ENCODE measurements at places on chromosomes 7 and 10.

DNA sequence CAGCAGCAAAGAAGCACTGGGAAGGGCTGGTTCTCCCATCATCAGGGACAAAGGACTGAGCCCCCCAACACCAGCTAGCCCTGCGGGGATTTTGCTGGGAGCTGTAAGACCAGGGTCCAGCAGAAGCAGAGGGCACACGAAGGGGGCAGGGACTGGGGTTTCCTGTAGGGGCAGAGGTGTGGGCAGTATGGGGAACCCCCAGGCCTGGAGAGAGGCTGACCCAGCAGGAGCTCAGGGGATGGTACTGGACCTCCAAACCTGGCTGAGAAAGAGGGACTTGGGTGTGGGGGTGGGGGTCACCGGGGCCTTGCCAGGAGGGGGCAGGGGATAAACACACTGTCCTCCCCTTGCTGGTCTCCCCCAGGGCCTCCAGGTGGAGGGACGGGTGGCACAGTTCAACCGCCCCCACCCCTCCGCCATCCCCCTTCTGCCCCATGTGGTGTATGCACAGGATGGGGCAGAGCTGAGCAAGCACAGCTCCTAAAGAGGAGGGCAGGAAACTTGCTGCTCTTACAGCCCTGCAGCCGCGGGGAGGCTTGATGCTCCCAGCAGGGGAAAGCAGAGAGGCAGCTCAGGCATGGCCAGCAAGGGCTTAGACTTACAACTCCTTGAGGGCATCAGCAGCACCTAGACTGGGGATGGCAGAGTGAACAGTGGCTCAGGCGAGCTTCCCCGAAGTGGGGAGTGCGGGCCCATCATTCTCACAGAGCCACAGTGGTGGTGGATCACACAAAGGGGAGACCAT is 12.4 kb upstream of the RET start:
- DNase-seq = no peak

DNA sequence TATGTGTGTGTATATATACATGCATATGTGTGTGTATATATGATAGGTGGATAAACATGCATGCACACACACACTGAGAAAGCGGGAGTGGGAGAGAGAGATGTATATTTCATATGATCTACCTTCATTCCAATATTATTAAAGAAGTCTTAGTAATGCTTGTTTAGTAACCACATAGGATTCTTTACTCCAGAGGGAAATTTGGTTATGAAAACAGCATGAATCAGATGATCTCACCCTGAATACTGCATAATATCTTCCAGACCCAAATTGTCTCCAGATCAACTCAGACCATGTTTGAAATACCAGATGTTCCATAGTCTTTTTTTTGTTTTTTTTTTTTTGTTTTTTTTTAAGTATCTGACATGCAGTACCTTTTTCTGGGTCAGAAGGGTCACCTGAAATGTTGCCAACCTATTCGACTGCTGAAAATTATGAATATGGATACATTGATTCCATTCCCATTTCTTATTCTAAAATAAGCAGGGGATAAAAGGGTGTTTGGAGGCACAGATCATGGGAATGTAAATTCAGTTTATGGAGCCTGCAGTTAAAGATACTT is 17.4 kb downstream of the TES start:
- no peak for DNase-seq

DNA sequence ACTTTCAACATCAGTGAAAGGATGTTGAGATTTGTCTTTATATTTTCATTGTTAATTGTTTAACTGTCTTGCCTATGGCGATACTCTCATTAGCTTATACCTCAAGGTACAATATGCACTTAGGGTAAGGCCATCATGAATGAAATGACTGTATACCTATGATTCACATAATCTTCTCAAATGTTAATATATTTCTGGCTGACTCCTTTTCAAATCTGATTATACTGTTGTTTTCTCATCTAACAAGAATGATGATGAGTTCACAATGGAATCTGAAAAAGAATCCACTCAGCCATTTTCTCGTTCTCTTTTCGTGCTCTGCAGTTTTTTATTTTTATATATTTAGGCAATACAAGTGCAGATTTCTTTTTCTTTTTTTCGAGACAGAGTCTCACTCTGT is 159.1 kb downstream of the ARHGAP12 start:
- no peak for DNase-seq

DNA sequence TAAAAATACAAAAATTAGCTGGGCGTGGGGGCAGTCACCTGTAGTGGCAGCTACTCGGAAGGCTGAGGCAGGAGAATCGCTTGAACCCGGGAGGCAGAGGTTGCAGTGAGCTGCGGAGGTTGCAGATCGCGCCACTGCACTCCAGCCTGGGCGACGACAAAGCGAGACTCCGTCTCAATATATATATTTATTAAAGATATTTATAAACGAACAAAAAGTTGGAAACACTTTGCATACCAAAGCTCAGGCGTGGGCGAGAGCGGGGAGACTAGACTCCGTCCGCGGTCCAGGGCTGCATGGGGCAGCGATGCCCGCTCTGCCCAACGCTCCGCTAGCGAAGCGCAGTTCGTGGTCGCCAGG is 7.9 kb upstream of the CRYGN start:
- no peak for DNase-seq

DNA sequence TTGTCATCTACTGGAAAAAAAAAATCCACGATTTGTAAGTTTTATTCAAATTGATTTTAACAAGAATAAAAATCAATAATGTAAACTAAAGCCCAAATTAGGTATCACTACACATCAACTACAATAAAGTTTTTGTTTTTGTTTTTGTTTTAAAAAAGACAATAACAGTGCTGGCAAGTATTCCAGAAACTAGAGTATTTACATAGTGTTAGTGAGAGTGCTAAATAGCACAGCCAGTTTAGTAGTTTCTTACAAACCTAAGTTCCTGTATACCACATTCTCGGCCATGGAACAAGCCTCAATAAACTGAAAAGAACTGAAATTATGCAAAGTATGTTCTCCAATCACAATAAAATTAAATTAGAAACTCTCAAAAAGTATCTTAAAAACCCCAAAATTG is 8.1 kb downstream of the ARHGAP12 start:
- DNase-seq = no peak

- no peak for DNase-seq
These were observed 31.9 kb downstream of the A1CF start for GRCh38 chr10:50853557-50853956.

DNA sequence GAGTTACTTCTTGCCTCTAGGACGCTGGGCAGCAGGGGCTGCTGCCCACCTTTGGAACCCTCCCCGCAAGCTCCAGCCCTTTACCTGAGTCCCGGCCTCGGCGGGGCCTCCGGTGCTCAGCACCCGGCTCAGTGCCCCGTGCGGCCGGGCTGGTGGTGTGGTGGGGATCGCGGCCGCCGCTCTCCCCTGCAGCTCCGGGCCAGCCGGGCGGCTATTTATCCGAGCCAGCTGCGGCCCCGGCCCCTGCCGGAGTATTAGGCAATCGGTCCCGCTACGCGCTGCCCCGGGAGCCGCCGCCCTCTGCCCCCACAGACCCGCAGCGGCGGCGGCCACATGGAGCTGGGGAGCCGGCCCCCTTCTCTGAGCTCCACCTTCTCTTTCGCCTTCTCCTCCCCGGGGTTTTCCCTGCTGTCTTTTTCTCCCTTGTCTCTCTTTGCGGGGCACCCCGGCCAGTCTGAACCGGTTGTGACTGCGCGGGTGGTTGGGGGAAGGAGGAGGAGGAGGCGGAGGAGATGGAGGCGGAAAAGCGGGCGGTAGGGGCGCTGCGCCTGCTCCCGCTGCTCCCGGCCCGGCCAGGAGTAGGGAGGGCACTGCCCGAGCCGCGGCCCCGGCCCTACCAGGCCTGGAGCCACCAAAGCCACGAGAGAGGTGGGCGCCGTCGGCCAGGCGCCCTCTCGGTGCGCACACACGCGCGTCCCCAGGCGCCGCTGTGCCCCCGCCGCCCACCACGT is at the start of gene SLC16A9:
Gene SLC16A9 (minus strand): TSS at position 456 of the 731 bp plus-strand sequence. CDS start 25,559 bp downstream, outside the sequence.
- no peak for DNase-seq

GRCh38 chr7:107937531-107937930 is 46.5 kb downstream of the DLD start:
- no peak for DNase-seq

DNA sequence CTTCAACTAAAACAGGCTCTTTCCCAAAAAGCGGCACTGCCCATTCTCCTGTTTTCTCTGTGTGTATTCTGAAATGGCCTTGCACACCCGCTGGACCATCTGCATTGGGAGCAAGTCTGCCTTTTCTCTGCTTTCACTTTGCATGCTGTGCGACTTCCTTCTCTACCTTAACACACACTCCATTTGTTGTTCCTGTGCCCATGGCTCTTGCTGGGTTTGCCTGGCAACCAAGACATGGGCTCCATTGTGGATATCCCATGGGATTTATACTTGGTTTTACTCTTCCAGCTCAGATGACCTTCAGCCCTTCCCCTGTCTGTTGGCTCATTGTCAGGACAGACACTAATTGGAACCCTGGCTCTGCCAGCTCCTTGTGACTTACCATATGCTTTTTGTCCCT is 465.3 kb downstream of the REEP3 start:
- DNase-seq = no peak

GRCh38 chr7:152866791-152867501 is 107.4 kb downstream of the ACTR3B start:
- no peak for DNase-seq

GRCh38 chr10:103467406-103467805 is 8.7 kb upstream of the CALHM1 start:
- no peak for DNase-seq

DNA sequence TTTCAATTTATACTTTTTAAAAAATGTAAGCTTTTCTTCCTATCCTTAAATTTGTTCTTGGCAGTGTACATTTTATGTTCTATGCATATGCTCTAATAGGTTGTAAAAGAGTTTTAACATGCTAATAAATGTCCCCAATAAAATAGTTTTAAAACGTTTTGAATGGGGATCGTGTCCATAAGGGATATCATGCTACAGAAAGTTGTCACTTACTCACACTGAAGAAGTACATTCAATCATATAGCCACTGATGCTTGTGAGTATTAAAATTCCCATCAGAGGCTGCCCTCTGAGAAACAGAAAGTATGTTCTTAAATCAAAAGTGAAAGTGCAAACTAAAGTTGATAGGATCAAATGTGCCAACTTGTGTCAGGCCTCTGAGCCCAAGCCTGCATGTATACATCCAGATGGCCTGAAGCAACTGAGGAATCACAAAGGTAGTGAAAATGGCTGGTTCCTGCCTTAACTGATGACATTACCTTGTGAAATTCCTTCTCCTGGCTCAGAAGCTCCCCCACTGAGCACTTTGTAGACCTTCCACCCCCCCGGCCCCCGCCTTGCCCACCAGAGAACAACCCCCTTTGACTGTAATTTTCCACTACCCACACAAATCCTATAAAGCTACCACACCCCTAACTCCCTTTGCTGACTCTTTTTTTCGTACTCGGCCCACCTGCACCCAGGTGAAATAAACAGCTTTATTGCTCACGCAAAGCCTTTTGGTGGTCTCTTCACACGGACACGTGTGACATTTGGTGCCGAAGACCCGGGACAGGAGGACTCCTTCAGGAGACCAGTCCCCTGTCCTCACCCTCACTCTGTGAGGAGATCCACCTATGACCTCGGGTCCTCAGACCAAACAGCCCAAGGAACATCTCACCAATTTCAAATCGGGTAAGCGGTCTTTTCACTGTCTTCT is 877 bp upstream of the NOD1 start:
- DNase-seq = no peak

- DNase-seq = no peak
These were observed 26.4 kb downstream of the C10orf71 start for GRCh38 chr10:49325131-49325915.

DNA sequence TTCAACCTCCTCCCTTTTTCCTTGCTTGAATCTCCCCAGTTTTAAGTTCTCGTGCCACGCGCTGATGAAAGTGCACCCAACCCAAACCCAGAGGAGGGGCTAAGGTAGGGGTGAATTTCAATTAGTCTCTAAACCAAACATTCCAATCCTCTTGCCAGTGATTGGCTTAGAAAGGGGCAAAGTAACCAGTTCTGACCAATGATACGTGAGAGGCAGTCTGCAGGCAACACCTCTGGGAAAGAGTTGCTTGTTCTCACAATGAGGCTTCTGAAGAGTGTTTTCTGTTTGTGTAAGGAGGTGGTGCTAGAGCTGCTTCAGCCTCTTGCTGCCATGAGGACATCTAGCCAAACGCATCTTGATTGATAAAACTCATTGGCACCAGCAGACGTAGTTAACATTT is 21.8 kb downstream of the SLC35G1 start:
- no peak for DNase-seq

DNA sequence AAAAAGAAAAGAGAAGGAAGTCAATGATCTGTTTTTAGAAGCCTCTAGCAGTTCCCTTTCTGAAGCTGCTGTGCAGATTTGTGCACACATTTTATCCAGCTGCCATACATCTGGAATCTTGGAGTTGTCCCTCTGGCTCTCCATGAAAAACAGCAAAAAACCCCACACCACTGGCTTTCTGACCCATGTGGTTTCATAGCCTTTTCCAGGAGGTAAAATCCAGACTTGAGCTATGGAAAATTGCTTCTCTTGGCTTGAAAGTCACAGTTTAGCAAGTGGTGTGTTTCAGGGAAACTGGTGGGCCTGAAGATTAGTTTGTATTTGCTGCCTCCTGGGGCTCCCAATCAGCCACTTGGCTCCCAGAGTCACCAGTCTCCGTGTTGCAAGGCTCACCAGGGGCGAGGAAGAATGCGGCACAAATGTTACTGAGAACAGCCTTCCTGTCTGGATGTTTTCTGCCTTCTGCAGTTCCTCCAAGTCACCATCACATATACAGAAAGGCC is 50.1 kb upstream of the ADRB1 start:
- DNase-seq = no peak

DNA sequence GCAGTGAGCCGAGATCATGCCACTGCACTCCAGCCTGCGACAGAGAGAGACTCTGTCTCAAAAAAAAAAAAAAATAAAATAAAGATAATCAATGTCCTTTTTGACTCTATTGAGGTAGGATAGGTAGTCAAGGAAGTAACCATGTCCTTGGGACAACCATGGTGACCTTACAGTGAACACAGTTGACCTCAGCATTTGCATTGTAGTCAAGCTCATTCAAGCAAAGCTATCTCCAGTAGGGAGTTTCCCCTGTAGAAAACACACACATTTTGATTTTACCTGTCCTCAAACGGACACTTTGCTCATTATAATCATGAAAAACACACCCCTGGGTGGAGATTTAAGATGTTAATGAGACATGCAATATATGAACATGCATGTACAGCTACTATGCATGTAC is 171.7 kb downstream of the KIF20B start:
- no peak for DNase-seq

DNA sequence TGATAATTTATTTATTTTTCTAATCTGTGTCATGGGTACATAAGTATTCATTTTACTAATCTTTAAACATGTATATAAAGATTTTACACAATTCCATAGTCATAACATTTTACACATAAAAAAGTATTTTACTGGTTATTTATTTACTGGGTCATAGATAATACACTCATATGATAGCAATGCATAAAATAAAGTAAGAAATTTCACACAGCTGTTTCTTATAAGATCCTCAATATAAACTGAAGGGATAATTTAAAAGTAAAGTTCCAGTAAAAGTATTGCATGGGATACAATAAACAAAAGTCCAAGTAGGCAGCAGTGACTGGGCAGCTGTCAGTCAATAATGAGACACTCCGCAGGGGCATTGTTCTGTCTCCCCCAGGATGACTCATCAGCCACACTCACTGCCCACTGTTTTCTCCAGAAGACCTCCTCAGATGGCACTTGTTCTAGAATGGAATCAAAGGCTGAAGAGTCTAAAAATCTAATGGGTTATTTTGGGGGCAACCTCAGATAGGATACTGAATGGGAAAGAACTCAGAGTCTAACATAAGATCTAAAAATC is 32.7 kb downstream of the DPY19L1 start:
- no peak for DNase-seq
